ENCODE measurements at places on chromosomes 7 and 10. TPM values are rescaled to one million over a fixed set of nuclear protein-coding genes. Genes with fewer than 3 reads are reported as not detected.

Gene CYP3A7
- not detected for total RNA-seq

Gene MNX1
- not detected for total RNA-seq

GRCh38 chr7:155685070-155685790, 40.8 kb downstream of the RBM33 start:
- H3K4me3 ChIP-seq = no peak overlapping the region
- DNase-seq = no peak
- H3K4me1 ChIP-seq = peaks cover 57% of the 10 kb centered on the region
- no peak overlapping the region for H3K27ac ChIP-seq
- no peaks in the 10 kb centered on the region for H3K27me3 ChIP-seq

Gene HGF
- total RNA-seq = not detected

GRCh38 chr10:79308016-79308415, 39.3 kb upstream of the PPIF start:
- no peak overlapping the region for H3K27ac ChIP-seq
- peaks cover 81% of the 10 kb centered on the region for H3K36me3 ChIP-seq
- no peak overlapping the region for H3K4me3 ChIP-seq
- no peaks in the 10 kb centered on the region for H3K27me3 ChIP-seq
- H3K4me1 ChIP-seq = no peaks in the 10 kb centered on the region

DNA sequence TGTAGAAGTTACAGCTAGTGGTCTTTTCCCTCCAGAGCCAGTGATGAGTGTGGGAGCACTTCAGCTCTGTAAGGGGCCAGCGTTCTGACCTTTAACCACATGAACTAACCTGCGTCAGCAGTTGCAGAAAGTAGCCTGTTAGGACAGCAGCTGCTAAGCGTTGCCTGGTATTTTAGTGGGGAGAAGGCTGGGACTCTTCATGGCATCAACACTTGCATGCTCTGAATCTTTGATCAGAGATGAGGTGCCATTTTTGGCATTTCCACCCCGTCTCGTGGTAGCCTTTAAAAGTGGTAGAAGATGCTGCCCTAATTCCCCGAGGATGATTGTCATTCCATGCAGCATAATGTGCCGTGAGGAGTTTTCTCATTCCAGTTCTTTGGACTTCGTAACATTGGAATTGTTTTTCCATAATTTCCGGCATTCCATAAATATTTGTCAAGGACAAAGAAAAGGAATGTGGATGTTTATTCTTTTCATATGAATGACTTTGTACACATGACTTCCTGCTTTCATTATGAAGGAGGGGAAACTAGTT, 92.2 kb downstream of the AVL9 start:
- H3K36me3 ChIP-seq = peaks cover 51% of the 10 kb centered on the region
- H3K27ac ChIP-seq = no peak overlapping the region
- H3K4me3 ChIP-seq = no peak overlapping the region
- no peaks in the 10 kb centered on the region for H3K27me3 ChIP-seq
- DNase-seq = no peak
- no peaks in the 10 kb centered on the region for H3K4me1 ChIP-seq

GRCh38 chr10:65811931-65812525, 1113.8 kb upstream of the LRRTM3 start:
- no peak overlapping the region for H3K4me3 ChIP-seq
- H3K4me1 ChIP-seq = no peaks in the 10 kb centered on the region
- no peaks in the 10 kb centered on the region for H3K27me3 ChIP-seq
- no peak overlapping the region for H3K27ac ChIP-seq

GRCh38 chr7:102046373-102047117, 229.1 kb downstream of the CUX1 start:
- H3K27ac ChIP-seq = no peak overlapping the region
- no peak for DNase-seq
- peaks cover 5% of the 10 kb centered on the region for H3K36me3 ChIP-seq
- peaks cover 47% of the 10 kb centered on the region for H3K4me1 ChIP-seq
- H3K4me3 ChIP-seq = no peak overlapping the region
- no peaks in the 10 kb centered on the region for H3K27me3 ChIP-seq

DNA sequence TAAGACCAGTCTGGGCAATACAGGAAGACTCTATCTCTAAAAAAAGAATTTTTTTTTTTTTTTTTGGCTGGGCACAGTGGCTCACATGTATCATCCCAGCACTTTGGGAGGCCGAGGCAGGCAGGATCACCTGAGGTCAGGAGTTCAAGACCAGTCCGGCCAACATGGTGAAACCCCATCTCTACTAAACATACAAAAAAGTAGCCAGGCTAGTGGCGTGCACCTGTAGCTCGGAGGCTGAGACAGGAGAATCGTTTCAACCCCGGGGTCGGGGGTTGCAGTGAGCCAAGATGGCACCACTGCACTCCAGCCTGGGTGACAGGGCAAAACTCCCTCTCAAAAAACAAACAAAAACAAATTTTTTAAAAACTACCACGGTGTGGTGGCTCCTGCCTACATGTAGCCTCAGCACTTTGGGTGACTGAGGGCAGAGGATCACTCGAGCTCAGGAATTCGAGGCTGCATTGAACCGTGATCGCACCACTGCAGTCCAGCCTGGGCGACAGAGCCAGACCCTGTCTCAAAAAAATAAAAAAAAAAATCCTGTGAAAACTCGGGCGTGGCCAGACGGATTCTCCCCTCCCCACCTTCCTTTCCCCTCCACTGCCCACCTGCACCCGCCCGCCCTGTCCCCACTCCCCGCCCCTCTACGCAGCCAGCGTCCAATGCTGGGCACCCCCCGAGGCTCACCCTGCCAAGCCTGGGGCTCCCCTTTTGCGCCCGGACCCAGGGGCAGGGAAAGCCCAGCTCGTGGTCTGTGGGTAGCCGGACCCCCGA, 745 bp upstream of the ORAI2 start:
- peak overlapping the region; percentile 100 for H3K27ac ChIP-seq
- no peaks in the 10 kb centered on the region for H3K27me3 ChIP-seq
- DNase-seq = no peak
- peaks cover 22% of the 10 kb centered on the region for H3K36me3 ChIP-seq
- peaks cover 84% of the 10 kb centered on the region for H3K4me1 ChIP-seq

DNA sequence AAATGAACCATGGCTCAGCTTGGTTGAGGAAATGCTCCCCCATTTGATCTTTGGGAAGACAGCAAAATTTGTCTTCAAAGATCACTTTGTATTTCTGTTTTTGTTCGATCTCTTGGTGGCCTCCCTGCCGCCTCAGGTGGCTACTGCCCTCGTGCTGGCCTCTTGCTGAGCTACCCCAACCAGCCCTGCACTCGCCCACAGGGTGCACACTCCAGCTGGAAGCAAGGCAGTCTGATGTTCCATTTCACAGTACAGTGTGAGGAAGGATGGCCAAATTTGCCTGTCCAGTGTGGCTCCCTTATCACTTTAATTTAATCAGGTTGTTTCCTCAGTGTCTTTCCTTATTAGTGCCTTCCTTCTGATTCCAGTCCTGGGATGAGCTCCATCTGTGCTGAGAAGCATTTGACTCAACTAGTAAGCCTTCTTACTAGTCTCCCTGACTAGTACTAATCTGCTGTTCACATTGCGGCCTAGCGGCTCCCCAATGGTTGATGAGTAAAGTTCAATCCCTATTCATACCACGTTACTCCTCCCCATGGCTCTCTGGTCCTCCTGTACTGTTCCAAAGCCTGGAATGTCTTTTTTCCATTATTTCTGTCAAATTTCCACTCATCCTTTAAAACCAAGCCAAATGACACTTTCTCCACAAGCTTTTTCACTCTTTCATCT, 8.2 kb downstream of the MYOF start:
- no peak overlapping the region for H3K27ac ChIP-seq
- H3K4me3 ChIP-seq = no peak overlapping the region
- no peaks in the 10 kb centered on the region for H3K27me3 ChIP-seq
- DNase-seq = no peak
- H3K4me1 ChIP-seq = no peaks in the 10 kb centered on the region

Gene TEX36
- not detected for total RNA-seq

Gene CNPY1
- total RNA-seq = not detected

Gene PAPOLB
- total RNA-seq = 0.07 TPM

GRCh38 chr10:75977139-75977538, 545.7 kb downstream of the LRMDA start:
- H3K36me3 ChIP-seq = no peaks in the 10 kb centered on the region
- H3K27me3 ChIP-seq = no peaks in the 10 kb centered on the region
- H3K27ac ChIP-seq = no peak overlapping the region
- no peak for DNase-seq
- H3K4me3 ChIP-seq = no peak overlapping the region
- H3K4me1 ChIP-seq = no peaks in the 10 kb centered on the region

DNA sequence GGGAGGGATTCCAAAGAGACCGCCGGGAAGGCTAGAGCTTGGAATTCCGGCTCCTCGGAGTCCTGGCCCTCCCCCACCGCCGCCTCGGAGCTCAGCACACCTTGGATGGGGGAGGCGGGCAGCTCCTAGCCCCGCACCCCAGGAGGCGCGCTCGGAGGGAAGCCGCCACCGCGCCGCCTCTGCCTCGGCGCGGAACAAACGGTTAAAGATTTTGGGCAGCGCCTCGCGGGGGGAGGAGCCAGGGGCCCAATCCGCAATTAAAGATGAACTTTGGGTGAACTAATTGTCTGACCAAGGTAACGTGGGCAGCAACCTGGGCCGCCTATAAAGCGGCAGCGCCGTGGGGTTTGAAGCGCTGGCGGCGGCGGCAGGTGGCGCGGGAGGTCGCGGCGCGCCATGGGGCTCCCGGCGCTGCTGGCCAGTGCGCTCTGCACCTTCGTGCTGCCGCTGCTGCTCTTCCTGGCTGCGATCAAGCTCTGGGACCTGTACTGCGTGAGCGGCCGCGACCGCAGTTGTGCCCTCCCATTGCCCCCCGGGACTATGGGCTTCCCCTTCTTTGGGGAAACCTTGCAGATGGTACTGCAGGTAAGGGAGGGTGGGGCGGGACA, at the start of gene CYP26A1:
Gene CYP26A1 (plus strand): TSS at position 355 of the 608 bp plus-strand sequence. CDS start 42 bp downstream, at position 397.
- no peak within 1 kb of the TSS for H3K27ac ChIP-seq
- peaks cover 73% of the 10 kb centered on the region for H3K27me3 ChIP-seq
- H3K4me3 ChIP-seq = peak within 1 kb of the TSS; percentile 77
- H3K4me1 ChIP-seq = peaks cover 42% of the 10 kb centered on the region
- no peaks in the 10 kb centered on the region for H3K36me3 ChIP-seq
- no peak for DNase-seq

DNA sequence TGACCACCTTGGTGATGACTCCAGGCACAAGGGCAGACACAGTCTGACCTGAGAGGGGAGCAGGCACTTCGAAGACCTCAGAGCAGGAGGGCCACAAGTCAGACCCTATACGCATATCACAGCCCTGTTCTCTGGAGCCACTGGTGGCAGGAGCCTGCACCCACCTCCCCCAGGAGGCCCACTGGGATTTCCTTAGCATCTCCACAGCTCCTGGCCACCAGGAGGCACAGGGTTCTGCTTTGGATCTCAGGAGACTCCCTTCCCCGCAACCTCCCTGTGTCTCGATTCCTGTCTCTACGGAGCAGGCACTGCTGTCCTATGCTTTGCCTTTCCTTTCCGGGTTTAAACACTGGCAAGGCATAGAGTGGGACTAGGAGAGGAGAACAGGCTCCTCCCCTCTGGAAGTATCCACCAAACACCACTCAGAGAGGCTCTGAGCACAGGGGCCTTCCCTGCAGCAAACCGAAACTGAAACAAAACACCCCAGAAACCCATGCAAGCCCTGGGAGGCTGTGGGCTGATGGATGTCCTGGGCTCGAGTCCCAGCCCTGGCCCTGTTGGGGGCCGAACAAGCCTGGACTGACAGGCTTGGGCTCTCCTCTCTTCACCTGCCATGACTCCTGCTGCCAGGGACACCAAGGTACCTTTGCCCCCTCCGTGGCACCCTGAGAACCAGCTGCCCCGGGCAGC, 166.3 kb downstream of the NEURL1 start:
- H3K4me3 ChIP-seq = peak overlapping the region; percentile 83
- DNase-seq = peak; percentile 24
- peak overlapping the region; percentile 56 for H3K27ac ChIP-seq
- H3K36me3 ChIP-seq = peaks cover 25% of the 10 kb centered on the region
- H3K27me3 ChIP-seq = no peaks in the 10 kb centered on the region
- H3K4me1 ChIP-seq = peaks cover 18% of the 10 kb centered on the region

Gene FBXO24
- total RNA-seq = 1.9 TPM

GRCh38 chr10:50585921-50586739, 37.6 kb downstream of the SGMS1 start:
- H3K27me3 ChIP-seq = no peaks in the 10 kb centered on the region
- H3K36me3 ChIP-seq = peaks cover 60% of the 10 kb centered on the region
- H3K4me1 ChIP-seq = peaks cover 25% of the 10 kb centered on the region

GRCh38 chr10:119113751-119114732, 10.1 kb downstream of the DENND10 start:
- DNase-seq = no peak
- peaks cover 37% of the 10 kb centered on the region for H3K36me3 ChIP-seq
- H3K27ac ChIP-seq = no peak overlapping the region
- H3K4me1 ChIP-seq = no peaks in the 10 kb centered on the region
- no peaks in the 10 kb centered on the region for H3K27me3 ChIP-seq

Gene ADRA2A
- not detected for total RNA-seq

DNA sequence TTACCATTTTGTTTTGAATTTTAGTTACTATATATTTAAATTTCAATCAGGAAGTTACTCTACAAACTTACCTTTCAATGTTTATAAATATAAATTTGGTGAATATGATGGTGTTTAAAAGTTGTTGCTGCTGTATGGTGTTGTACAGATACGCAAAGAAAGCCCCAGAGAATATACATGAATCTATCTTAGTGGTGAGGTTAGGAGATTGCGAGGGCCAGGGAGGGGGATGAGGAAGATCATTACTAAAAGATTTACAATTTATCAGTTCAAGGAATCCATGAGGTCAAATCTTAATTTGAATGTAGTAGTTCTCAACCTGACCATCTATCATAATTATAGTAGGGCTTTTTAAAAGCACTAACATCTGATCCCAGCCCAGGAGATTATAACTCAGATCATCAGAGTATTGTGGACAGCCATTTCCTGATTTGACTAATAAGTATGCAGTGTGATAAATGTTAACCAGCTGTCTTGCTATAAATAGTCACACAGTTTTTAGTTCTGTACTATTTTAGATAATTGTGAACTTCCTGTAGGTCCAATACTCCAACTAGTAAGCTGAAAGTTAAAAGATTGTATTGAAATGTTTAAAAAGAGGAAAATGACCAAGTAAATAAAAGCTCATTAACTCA, 23.6 kb downstream of the FAM3C start:
- no peak for DNase-seq
- no peaks in the 10 kb centered on the region for H3K27me3 ChIP-seq
- H3K27ac ChIP-seq = peak overlapping the region; percentile 91
- H3K4me3 ChIP-seq = peak overlapping the region; percentile 63
- peaks cover 91% of the 10 kb centered on the region for H3K4me1 ChIP-seq
- H3K36me3 ChIP-seq = peaks cover 74% of the 10 kb centered on the region

Gene PARG
- 31.3 TPM for total RNA-seq

Gene TLL2
- total RNA-seq = 1.8 TPM

GRCh38 chr7:159042581-159043101, 102.0 kb downstream of the VIPR2 start:
- H3K4me3 ChIP-seq = no peak overlapping the region
- H3K27me3 ChIP-seq = peaks cover 3% of the 10 kb centered on the region
- no peak overlapping the region for H3K27ac ChIP-seq
- no peaks in the 10 kb centered on the region for H3K4me1 ChIP-seq
- no peaks in the 10 kb centered on the region for H3K36me3 ChIP-seq

Gene CASTOR2
- total RNA-seq = 0.66 TPM

Gene STEAP1B
- total RNA-seq = 117 TPM

DNA sequence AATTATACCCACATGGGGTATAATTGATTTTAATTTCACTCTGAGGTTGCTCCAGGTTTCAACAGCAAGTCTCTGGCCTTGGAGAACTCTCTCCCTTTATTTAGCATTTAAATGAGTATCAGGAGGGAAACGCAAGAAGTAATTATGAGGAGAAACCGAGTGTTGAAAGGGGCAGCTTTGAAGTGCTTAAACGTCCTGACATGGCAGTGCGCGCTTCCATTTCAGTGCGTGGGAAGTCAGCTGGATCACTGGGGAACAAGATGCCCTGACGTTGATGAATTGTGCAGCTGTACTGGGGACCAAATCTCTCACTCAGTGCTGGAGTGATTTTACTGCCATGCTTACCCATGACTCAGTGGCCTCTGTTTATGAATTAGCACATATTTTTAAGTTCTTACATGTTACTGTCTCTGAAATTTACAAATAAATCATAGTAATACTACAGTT, 106.0 kb upstream of the PRR15 start:
- no peaks in the 10 kb centered on the region for H3K4me1 ChIP-seq
- H3K27ac ChIP-seq = no peak overlapping the region
- H3K27me3 ChIP-seq = no peaks in the 10 kb centered on the region
- DNase-seq = no peak

Data from activated B cell treated with CpG ODN at 0.5 μM for 24 hours (primary cell).